ENCODE measurements at places on chromosomes 5 and 9. TPM values are rescaled to one million over a fixed set of nuclear protein-coding genes. Genes with fewer than 3 reads are reported as not detected.

DIAPH1 gene
- 63.0 TPM for total RNA-seq

MAP1B gene
- 180 TPM for total RNA-seq

SRD5A1 gene
- total RNA-seq: 90.3 TPM

ANKRD34B gene
- total RNA-seq: not detected

DDX31 gene
- 18.3 TPM for total RNA-seq
